Body of pancreas (tissue), 4 donors: ENCODE measurements at places on chromosomes 1 and 21.

DNA sequence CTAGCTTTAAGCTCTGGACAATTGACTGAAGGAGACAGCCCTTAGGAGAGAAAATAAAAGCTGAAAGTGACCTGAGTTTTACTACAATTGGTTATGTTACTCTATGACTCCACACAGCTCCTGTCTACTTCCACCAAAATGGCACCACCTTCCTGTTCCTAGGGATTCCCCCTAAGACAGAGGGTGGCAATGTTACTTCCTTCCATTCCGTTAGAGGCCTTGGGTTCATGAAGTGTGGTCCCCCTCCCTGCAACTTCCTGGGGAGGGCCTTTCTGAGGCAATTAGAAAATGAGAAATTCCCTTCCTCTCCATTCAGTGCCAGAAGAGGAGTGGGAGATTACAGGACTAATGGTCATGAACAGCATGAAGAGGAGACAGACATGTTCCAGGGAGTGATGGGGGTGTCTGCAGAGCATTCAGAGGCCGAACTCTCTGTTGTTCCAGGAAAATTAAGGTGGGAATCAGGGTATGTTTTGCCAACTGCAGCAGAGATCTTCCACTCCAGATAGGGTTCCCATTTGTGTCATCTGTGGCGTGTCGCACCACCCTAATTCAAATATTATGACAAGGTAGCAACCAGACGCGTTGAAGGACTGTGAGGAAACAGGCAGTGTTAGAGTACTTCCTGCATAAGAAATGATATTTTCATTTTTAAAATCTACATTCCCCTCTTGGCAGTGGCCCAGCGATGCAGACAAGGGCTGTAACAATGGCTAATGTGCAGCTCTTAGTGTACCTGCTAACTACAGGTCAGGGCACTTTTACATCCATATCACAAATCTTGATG lies 53.1 kb upstream of the TRIM67 start:
- no peak for DNase-seq

DNA sequence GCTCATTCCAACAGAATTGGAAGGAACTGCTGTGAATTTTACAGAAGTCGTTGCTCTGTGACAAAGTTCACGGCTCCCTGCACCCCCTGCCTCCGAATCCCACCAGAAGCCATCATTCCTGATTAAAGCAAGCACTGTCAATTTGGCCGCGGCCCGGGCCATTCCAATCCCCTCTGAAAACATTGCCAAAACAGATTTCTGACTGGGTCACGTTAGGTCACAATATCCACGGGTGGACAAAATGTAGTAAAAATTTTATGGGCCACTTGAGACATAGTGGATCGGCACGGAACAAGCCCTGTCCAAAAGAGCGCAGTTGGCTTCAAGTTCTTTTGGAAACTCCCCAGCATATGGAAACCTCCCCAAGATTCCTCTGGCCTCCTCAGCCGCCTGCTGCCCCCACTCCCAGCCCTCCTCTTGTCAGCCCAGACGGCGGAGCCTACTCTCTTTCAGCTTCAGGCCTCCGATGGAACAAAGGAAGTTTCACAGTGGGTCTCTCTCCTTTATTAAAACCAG lies 67.2 kb upstream of the IFNAR2 start:
- DNase-seq, result no peak

DNA sequence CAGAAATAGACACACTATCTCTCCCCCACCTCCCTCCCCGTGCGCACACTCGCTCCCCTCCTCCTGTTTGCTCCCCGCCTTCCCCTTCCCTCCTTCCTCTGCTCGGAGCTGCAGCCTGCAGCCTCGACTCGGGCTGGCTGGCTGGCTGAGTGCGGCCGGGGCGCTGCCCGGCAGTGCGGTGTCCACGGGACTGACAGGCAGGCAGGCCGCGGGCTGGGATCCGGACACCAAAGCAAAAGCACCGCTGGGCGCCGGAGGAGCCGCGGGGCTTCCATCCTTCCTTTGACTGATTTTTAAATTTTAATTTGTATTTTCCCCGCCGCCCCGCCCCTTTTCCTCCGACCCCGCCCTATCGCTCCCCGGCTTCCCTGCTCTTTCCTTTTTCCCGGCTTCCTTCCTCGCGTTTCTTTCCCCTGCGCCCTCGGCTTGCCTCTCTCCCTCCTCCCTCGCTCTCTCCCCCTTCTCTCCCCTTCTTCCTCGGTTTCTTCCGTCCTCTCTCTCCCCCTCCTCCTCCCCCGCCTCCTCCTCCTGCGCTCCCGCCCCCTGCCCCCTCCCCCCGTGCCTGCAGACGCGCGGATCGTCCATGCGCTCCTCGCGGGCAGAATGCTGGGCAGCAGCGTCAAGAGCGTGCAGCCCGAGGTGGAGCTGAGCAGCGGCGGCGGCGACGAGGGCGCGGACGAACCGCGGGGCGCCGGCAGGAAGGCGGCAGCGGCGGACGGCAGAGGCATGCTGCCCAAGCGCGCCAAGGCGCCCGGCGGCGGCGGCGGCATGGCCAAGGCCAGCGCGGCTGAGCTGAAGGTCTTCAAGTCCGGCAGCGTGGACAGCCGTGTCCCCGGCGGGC lies 109.4 kb downstream of the NAV1 start:
- peak; percentile 46 for DNase-seq

DNA sequence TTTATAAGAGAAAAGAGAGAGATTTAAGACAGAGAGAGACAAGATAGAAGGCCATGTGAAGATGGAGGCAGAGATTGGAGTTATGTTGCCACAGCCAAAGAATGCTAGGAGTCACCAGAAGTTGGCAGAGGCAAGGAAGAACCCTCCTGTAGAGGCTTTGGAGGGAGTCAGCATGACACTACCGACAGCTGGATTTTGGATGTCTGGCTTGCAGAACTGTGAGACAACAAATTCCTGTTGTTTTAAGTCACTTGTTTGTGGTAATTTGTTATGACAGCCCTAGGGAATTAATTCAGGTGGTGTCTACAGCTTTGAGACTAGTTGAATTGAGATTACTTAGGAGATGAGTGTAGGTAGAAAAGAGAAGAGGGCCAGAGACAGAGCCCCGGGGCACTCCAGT lies 158.5 kb downstream of the DNM3 start:
- DNase-seq, result no peak

GRCh38 chr1:158283965-158284364 lies 5.8 kb upstream of the CD1C start:
- DNase-seq, result no peak

DNA sequence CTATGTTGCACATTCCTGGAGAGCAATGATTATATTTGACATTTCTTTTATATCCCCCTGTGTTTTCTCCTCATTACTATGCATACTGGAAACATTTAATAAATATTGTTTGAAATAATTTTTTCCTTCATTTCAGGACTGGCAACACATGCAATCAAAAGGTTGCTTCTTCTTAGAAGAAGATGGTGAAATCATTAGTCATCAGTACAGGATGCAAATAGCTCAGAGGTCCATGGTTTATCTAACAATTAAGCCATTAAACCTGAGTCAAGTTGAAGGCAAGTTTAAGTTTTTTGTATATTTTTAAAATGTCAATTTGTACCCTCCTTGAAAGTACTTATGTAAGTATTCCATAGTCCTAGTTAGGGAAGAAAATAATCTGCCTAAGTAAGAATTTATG lies 22.5 kb downstream of the EFCAB7 start:
- no peak for DNase-seq

DNA sequence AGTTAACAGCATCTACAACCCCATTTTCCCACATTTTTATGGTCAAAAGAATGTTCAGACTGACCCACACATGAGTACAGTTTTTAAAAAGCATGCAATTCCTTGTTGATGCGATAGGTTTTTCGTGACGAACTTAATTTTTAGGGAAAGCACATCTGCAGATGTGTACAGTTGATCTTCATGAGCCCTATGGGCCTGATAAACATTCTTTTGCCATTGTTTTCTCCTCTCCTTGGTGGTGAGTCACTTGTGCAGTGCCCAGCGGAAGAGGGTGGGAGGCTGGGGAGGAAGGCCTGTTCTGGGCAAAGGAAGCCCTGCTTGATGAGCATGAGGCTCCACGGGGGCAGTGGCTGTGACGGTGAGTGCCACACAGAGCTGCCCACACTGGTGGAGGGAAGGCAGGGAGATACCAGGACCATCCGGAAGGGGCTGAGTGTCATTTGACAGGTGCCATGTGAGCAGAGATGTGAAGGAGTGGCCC lies 5.3 kb downstream of the ARF1 start:
- DNase-seq, result no peak

GRCh38 chr1:217660353-217661062 lies 29.4 kb downstream of the SPATA17 start:
- no peak for DNase-seq

DNA sequence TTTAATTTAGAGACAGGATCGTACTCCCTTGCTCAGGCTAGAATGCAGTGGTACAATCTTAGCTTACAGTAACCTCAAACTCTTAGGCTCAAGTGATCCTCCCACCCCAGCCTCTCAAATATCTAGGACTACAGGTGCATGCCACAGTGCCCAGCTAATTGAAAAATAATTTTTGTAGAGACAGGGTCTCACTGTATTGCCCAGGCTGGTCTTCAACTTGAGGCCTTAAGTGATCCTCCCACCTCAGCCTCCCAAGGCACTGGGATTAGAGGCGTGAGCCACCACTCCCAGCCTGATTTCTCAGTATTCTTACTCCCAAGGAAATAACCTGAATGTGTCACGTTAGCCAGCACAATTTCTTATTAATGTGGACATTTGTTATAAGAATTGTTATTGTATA lies 9.8 kb downstream of the RLF start:
- DNase-seq, result no peak

DNA sequence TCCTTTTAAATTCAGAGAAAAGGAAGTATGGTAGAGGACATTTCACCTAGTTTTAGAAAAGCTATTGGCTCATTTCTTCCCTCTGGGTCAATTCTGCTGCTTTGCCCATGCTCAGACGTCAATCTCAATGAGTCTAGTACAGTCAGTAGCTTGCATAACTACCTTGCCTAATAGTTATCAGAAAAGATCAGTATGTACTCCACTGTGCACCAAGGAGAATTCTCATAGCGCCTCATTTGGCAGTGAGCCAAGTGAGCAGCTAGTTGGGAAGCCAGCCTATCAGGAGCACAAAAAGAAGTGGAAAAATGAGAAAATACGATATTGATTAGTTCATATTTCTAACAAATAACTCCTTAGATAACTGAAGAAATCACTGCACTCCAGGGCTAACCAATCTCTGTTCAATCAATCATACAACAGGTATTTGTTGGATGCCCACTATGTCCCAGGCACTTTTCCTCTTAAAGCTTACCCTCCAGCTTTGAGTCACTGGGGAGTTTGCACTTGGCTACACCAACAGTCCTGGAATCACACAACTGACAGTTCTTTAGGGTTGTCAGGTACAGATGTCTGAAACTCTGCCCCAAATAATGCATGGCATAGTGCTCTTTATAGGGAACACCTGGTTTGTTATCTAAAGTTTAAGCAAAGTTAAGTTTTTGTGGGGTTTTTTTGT lies 50.2 kb downstream of the PRDX6 start:
- peak; percentile 26 for DNase-seq

DNA sequence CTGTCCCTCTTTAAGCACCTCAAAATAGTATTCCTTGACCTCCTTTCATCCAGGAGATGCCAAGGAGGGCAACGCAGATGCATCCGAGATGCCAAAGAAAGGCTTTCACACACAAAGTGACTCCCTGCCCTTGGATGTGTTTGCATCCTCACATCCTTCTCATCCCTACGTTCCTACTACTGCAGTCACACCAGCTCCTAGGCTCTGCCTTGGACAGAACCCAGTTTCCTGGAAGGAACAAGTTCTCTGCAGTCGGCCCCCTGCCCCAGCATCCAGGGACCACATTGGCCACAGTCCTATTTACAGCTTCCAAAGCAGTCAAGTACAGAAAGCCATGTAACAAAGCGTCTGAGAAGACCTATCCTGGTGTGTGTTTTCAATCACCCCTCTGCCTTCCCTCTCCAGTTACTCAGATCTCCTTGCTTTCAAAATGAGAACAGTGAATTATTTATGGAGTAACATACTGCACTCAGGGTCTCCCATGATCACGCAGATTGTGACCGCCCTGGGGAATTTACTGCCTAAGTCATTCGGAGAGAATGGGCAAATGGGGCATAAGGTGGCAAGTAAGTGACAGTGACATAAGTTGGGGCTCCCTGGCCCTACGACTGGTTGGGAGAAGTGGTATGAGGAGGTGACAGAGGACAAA lies 21.8 kb upstream of the SRP9 start:
- DNase-seq, result no peak

- DNase-seq, result no peak
Observed at GRCh38 chr1:40745176-40745575, 38.4 kb upstream of the KCNQ4 start.

- DNase-seq, result no peak
Observed at GRCh38 chr1:204172404-204173029, 6.4 kb upstream of the REN start.

DNA sequence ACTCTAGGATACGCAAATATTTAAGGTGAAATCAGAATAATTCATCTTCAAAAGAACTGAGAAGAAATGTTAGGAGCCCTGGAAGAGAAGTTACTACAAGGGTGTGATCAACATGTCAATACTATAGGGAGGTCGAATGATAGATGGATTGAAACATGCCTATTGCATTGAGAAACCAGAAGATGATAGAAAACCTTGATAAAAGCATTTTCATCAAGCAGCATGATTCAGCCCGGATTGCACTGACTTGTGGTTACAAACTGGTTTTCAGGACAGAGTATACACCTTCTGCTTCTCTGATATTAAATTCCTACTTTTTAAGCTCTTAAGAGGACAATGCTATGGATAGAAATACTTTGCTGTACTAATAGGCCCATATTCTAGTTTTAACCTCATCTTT lies 164.2 kb downstream of the FMN2 start:
- no peak for DNase-seq

GRCh38 chr1:243264717-243265116 lies 8.9 kb downstream of the SDCCAG8 start:
- DNase-seq, result no peak

- no peak for DNase-seq
Observed at GRCh38 chr1:208203848-208204609, 40.2 kb downstream of the PLXNA2 start.

DNA sequence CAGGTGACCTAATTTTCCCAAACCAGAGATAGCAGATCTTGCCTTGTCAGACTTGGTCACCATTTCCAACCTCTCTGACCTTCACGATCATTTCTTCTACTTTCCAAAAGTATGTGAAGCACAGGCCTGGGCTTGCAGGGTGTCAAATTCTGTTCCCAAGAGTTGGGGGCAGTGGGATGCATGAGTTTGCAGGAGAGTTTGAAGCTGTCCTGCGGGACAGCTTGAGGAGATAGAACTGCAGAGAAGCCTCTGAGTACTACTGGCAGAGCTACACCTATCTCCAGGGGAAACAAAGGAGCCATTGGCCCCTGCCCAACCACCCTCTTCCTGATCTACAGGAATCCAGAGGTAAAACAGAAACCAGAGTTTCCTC lies 11.3 kb downstream of the TXNIP start:
- no peak for DNase-seq

GRCh38 chr1:198007687-198008607 lies 90.8 kb downstream of the LHX9 start:
- DNase-seq, result no peak

DNA sequence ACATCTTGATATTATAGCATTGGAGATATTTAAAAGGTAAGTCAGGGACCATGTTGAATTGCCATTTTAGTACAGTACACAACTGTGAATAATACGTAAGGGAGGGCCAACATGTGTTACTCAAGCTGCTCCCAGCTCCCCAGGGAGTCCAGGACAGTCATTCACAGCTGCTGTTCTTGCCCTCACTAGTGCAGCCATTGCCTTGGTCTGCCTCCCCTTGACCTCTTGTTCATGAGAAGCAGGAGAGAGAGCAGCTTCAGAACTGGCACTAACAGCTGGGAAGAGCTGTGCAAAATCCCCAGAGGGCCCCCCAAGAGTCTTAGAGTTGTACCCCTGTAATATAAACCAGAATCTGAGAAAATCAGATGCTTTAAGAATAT lies 16.4 kb downstream of the TCEANC2 start:
- no peak for DNase-seq

- no peak for DNase-seq
Observed at GRCh38 chr1:184509105-184509504, 122.3 kb downstream of the C1orf21 start.

GRCh38 chr1:164614316-164614715 lies 55.3 kb downstream of the PBX1 start:
- DNase-seq, result no peak
